ENCODE measurements at places on chromosomes 11 and 22. TPM values are rescaled to one million over a fixed set of nuclear protein-coding genes. Genes with fewer than 3 reads are reported as not detected.

Gene IRAG1
- 0.06 TPM for total RNA-seq

Gene CELF1
- 55.3 TPM for total RNA-seq

Gene PGA5
- not detected for total RNA-seq

Gene GRM5
- not detected for total RNA-seq

Gene LRRC56
- total RNA-seq = 0.79 TPM
